ENCODE measurements at places on chromosomes 11 and 22.

DNA sequence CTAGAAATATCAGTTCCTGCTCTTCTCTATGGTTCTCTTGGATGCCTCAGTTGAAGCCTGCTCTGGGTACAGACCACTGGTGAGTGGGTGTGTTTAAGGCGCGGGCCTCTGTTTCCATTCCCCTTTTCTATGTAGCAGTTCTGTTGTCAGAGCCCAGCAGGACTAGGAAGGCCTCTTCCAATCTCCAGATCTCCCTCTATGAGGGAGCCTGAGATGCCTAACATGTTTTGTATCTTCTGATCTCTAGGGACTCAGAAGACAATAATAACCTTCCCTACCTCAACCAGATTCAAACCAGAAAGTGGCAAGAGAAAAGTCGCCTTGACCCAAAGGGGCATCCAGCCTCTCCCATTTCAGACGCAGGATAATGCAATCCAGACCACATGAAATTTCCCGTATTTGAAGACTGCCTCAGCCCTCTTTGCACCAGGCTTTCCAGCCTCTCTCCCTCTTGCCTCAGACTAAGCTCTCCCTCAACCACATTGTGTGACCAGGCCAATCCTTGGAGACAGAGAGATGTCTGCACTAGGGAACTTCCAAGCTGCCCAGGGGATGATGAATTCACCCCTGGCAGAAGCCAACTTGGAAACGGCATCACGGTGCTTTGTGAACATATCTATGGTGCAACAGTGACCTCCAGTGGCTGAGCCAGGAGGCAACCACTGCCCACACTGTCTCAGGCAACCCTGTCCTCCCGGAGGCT lies 150.1 kb upstream of the UBASH3B start:
- DNase-seq, result peak; percentile 87

- DNase-seq, result no peak
Measured at GRCh38 chr11:131597890-131598289, 227.5 kb downstream of the NTM start.

GRCh38 chr22:36185828-36186624 lies 15.6 kb downstream of the APOL4 start:
- DNase-seq, result no peak

DNA sequence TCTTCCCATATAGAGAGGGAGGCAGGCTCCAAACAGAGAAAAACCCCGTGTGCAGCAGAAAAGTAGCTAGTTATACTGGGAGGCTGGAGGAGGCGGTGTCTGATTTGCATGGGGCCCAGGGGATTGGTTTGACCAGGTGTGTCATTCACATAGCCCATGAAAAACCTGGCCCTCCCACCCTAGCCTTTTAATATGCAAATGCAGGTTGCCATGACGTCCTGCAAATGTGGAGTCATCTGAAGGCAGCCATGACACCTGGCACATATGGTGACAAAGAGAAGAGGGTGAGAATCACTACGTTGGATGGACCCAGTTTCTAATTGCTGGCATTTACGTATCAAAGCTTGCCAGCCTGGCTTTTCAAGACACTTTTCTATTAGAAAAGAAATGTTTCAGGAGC lies 57.8 kb downstream of the FAM181B start:
- DNase-seq, result no peak

GRCh38 chr11:60859616-60860250 lies 4.0 kb upstream of the PTGDR2 start:
- peak; percentile 84 for DNase-seq

DNA sequence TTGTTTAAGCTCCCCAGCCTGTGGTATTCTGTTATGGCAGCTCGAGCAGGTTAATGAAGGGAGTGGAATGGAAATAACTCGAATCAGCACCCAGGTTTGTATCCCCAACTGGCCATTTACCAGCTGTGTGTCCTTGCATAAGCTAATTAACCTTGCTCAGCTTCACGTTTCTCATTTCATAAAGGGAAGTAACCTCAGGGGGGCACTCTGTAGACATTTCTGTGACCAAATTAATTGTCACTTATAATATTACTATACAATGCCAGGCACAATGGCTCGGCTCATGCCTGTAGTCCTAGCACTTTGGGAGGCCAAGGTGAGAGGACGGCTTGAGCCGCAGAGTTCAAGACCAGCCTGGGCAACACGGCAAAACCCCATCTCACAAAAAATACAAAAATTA lies 13.8 kb downstream of the ADA2 start:
- DNase-seq, result no peak

DNA sequence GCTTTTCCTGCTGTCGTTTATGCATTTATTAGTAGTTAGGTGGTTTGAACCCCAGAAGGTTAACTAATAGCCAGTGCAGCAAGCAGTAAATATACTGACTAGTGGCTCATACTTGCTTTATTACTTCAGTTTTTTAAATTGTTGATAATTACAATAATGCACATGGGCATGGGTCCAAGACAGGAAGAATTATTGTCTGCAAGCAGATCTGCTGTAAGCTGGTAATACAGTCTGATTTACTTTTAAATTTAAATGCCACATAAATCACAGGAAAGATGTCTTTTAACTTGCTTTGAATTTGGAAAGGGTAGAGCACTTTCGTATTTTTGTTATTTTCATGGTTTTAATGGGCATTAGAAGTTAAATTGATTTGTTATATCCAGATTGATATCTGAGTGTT lies 27.1 kb downstream of the APLP2 start:
- no peak for DNase-seq

- no peak for DNase-seq
Measured at GRCh38 chr11:61345954-61346843, 13.2 kb downstream of the TKFC start.

DNA sequence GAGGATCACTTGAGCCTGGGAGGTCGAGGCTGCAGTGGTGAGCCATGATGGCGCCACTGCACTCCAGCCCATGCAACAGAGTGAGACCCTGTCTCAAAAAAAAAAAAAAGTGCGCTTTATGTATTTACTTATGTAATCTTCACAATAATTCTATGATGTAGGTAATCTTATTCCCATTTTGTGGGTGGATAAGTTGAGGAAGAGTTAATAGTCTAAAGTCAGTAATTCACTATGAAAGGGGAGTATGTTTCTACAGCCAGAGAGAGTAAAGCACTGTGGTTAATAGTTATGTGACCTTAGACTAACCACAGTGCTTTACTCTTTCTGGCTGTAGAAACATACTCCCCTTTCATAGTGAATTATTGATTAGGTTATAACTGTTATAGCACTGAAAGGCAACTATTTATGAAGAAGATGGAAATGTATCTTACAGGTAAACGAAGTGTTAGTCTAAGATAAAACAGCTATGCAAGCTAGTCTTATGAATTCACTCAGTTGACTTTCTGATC lies 11.9 kb downstream of the CTR9 start:
- DNase-seq, result no peak

DNA sequence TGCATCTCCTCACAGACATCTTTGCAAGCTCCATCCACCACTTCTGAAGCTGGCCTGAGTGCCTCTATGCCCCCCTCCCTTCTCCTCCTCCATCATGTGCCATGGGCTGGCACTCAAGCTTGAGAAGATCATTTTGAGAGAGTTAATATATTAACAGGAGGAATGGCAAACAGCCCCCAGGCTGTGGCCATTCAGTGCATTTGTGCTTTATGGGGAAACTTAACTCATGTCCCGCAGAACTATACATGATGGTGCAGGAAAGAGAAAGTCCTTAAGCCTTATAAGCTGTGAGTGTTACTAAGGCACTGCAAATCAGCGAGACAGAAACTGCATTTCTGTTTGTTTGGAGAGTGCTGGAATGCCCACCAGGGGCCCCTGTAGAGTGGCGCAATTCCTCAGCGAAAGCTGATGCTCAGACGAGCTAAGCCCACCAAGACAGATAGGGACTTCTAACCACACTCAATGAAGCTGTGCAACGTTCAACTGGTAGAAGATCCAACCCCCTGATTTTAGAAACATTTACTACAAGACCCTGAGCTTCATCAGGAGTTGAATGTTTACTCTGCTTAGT lies 26.8 kb upstream of the PHLDA2 start:
- DNase-seq, result no peak

- DNase-seq, result no peak
Measured at GRCh38 chr11:65078151-65078550, 5.7 kb downstream of the CDCA5 start.

- DNase-seq, result no peak
Measured at GRCh38 chr22:32355760-32356159, 1.9 kb upstream of the RFPL3 start.

DNA sequence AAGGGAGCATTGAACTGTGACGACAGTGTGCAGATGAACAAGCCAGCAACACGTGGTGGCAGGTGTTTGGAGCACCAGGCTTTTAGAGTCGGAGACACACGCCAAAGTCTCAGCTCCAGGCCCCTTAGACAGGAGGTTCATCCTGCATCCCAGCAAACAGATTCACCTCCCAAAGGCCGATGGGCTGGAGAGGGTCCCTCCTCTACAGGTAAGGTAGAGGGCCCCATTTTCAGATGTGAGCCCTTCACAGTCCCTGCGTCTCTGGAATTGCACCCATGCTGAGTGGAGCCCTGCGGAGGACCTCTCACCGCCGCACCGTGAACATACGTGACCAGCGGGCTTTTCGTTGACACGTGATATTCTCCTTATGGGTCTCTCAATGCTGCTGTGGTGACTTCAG lies 109.0 kb upstream of the B3GAT1 start:
- no peak for DNase-seq

GRCh38 chr11:44565953-44566949 lies 788 bp downstream of the CD82 start:
- no peak for DNase-seq

DNA sequence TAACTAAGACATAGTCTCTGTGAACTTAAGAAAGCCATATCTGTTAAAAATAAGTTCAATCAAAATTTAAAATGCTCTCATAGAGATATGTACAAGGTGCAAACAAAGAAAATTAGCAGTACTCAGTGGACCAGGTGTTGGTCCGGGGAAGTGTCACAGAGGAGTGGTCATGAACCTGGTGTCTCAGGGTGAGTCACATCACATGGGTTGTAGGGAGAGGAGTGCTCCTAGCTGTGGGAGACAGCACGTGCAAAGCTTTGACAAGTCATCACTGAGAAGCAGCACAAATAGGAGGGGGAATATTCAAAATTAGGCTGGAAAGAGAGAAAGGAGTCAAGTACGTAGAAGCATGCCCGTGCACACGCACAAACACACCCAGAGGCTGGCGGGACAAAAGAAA lies 438.1 kb downstream of the NTM start:
- DNase-seq, result no peak

GRCh38 chr11:31813391-31814175 lies 2.5 kb upstream of the PAX6 start:
- DNase-seq, result peak; percentile 51

DNA sequence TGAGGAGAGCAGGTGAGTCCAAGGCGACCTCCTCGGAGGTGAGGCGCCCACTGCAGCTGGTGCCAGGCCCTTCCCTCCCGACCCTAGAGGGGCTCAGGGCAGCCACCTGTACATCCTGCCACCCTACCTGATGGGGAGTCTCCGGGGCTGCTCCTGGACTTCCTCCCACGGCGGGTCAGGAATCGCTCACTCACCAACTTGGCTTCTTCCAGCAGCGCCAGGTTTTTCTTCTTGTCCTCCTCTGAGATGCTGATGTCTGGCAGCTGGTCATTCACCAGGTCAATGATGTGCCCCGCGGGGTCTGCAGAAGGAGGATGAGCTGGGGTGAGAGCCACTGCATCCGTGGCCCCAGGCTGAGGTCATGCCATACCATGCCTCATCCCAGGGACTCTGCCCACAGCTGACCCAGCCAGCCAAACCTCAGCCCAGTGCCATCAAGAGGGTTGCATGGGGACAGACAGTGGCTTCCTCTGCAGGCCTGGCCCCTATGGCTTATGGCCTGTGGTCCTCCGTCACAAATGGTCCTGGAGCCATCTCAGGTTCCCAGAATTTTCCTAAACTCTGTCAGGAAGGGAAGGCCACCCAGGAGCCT lies 61.0 kb upstream of the LYVE1 start:
- DNase-seq, result no peak

GRCh38 chr11:88827018-88827676 lies 238.6 kb downstream of the GRM5 start:
- no peak for DNase-seq

DNA sequence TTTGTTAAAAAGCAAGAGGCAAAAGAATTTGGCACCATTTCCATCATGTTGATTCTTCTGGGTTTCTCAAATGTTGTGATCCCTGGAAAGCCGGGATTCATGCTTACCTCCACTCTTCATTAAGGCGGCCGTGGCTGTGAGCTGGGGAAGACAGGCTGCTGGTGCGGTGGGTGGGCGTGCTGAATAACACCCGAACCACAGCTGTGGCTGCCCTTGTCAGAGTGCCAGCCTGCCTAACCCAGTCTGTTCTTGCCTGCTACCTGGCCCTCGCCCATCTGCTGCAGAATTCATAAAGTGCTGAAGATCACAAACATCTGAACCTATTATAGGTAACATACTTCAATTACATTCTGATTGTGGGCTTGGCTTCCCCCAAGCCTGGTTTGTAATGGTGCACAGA lies 95.8 kb upstream of the RCN1 start:
- DNase-seq, result no peak

GRCh38 chr22:41917375-41917902 lies 2.6 kb upstream of the SHISA8 start:
- no peak for DNase-seq

DNA sequence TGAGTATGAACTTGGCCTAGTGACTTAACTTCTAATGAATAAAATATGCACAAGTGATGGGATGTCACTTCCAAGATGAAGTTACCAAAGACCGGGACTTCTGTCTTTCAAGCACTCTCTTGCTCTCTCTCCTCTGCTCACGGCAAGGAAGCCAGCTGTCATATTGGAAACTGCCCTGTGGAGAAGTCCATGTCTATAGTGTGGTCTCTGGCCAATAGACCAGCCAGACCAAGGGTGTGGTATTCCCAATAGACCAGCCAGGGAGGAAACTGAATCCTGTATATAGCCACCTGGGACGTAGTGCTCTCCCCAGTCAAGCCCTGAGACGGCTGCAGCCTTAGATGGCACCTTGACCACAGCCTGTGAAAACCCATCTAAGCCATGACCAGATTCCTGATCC lies 93.2 kb upstream of the ALX4 start:
- DNase-seq, result no peak

GRCh38 chr11:134266841-134267251 lies 9.3 kb upstream of the GLB1L3 start:
- no peak for DNase-seq

- DNase-seq, result no peak
Measured at GRCh38 chr11:2212411-2213251, 41.0 kb upstream of the TH start.

- DNase-seq, result no peak
Measured at GRCh38 chr11:99316776-99317520, 296.2 kb downstream of the CNTN5 start.

DNA sequence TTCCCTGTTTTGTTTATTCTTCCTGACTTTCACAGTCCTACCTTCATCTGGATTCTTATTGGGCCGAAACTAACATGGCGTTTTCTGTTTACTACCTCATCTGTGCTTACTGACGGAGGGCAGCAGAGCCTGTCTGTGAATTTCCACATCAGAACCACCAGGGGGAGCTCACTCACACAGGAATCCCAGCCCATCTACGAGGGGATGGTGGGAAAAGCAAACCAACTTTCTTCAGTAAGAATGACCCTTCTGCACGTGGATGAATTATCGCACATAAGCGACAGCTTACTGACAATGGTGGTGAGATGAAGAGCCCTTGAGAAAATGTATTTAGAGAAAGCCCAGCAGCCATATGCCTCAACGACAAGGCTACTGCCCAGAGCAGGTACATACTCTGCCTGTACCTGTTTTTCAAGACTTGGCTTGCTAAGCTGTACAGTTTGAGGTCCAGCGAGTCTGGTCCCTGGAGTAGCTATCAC lies 42.5 kb downstream of the LARGE2 start:
- DNase-seq, result peak; percentile 80

GRCh38 chr11:64251016-64251752 lies at the start of gene PLCB3:
Gene PLCB3, plus strand, starts transcription at chr11:64251530. Its CDS starts 120 bp downstream, at chr11:64251650.
- DNase-seq, result no peak

All from globus pallidus (tissue), 1 donor.